Adrenal gland (tissue), 19 donors: ENCODE measurements at places on chromosomes 1 and 21.

DNA sequence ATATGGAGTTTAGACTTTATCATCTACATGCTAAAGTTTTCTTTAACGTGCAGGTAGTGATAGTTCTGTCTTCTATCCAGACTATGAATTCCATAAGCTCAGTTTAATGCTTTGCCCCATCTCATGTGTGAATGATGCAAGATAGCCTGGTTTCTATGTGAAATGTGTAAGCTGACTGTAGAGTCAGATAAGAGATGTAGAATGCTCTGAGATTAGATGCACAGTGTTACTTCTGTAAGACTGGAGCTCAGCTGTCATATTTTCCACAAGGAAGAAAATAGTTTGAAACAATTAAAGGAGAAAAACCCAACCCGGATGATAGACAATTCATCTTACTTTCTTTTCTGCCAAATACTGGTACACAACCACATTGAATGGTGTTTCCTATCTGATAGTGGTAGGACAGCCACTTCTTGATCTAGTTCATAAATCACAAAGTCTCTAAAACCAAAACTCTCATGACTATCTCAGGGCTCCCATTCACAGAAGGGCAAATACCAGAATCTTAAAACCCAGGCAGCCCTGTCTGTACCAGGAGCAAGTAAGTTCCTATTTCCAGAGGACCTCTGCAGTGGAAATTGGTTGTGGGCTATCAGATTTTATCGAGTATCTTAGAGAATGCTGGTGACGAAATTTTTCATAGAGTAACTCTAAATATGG, 50.6 kb downstream of the TBX15 start:
- no peak overlapping the region for H3K4me3 ChIP-seq
- DNase-seq = no peak
- H3K36me3 ChIP-seq = no peaks in the 10 kb centered on the region
- no peaks in the 10 kb centered on the region for H3K27me3 ChIP-seq
- H3K4me1 ChIP-seq = no peaks in the 10 kb centered on the region

GRCh38 chr1:202023001-202023433, 12.6 kb downstream of the ELF3 start:
- no peak for DNase-seq
- no peaks in the 10 kb centered on the region for H3K36me3 ChIP-seq
- no peaks in the 10 kb centered on the region for H3K27me3 ChIP-seq

GRCh38 chr1:46556822-46557221, 5.4 kb upstream of the KNCN start:
- H3K27me3 ChIP-seq = no peaks in the 10 kb centered on the region
- no peaks in the 10 kb centered on the region for H3K4me1 ChIP-seq
- no peak overlapping the region for H3K27ac ChIP-seq
- H3K36me3 ChIP-seq = peaks cover 30% of the 10 kb centered on the region

DNA sequence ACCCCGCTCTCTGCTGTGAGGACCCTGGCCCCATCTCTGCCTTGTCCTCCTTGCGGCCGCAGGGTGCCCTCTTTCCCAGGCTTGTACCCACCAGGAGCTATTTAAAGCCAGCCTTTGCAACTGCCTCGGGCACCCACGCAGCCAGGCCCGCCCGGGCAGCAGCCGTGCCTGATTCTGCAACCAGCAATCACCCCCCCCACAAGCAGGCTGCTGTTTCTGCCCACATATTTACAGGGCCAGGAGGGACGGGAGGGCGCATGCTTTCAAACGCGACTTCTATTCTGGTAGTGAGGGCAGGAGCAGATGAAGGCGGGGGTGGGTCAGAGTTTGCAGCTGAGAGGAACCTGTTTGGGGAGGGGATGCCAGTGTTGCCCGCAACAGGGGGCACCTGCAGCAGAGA, 13.6 kb downstream of the GABRD start:
- no peaks in the 10 kb centered on the region for H3K36me3 ChIP-seq
- H3K4me1 ChIP-seq = peaks cover 6% of the 10 kb centered on the region
- H3K4me3 ChIP-seq = no peak overlapping the region
- no peak overlapping the region for H3K27ac ChIP-seq
- no peak for DNase-seq
- H3K27me3 ChIP-seq = no peaks in the 10 kb centered on the region

- H3K27ac ChIP-seq = no peak overlapping the region
- no peak for DNase-seq
- H3K27me3 ChIP-seq = no peaks in the 10 kb centered on the region
- H3K4me3 ChIP-seq = no peak overlapping the region
Observed at GRCh38 chr1:224592636-224593582, 23.2 kb upstream of the CNIH3 start.

DNA sequence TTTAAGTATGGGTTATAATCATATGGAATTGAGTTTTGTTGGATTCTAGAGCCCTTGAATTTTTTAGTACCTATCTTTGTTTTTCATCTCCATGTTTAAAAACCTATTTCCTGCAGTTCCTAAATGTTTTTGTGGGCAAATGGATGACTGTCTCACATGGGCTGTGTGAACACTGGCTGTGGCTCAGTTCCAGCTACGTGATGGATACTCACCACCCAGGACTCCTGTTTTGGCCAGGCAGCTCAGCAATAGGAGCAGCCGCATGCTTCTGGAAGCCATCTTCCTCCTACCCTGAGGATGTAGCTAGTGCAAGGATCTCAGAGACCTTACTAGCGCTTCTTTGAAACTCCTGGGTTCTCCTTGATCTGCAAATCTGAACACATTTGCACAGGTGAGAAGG, 2.8 kb downstream of the REG4 start:
- DNase-seq = no peak
- no peaks in the 10 kb centered on the region for H3K4me1 ChIP-seq
- H3K27me3 ChIP-seq = peaks cover 16% of the 10 kb centered on the region
- H3K4me3 ChIP-seq = no peak overlapping the region
- no peak overlapping the region for H3K27ac ChIP-seq

GRCh38 chr1:222347627-222348026, 200.3 kb downstream of the HHIPL2 start:
- H3K27ac ChIP-seq = no peak overlapping the region
- H3K27me3 ChIP-seq = no peaks in the 10 kb centered on the region

DNA sequence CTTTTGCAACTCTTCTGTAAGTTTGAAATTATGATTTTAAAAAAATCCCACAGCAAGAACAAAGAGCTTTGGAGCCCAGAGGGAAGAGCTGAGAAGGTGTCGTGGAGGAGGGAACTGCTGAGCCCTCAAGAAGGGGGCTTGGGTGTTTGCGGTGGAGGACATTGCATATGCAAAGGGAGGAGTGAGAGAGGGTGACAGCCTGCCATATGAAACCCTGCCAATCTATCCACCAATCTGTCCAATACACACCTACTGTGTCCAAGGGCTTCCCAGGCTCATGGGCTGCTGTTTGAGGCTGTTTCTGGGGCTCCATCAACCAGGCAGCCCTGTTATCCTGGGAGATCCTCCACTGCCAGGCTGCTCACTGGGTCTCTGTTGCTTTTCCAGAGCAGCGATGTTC, 15.2 kb downstream of the WNT4 start:
- H3K27ac ChIP-seq = no peak overlapping the region
- no peaks in the 10 kb centered on the region for H3K36me3 ChIP-seq
- DNase-seq = no peak
- no peaks in the 10 kb centered on the region for H3K27me3 ChIP-seq

GRCh38 chr1:175402336-175402735, 209.8 kb upstream of the KIAA0040 start:
- H3K4me3 ChIP-seq = no peak overlapping the region
- no peak overlapping the region for H3K27ac ChIP-seq
- H3K4me1 ChIP-seq = no peaks in the 10 kb centered on the region
- DNase-seq = no peak
- H3K27me3 ChIP-seq = no peaks in the 10 kb centered on the region

DNA sequence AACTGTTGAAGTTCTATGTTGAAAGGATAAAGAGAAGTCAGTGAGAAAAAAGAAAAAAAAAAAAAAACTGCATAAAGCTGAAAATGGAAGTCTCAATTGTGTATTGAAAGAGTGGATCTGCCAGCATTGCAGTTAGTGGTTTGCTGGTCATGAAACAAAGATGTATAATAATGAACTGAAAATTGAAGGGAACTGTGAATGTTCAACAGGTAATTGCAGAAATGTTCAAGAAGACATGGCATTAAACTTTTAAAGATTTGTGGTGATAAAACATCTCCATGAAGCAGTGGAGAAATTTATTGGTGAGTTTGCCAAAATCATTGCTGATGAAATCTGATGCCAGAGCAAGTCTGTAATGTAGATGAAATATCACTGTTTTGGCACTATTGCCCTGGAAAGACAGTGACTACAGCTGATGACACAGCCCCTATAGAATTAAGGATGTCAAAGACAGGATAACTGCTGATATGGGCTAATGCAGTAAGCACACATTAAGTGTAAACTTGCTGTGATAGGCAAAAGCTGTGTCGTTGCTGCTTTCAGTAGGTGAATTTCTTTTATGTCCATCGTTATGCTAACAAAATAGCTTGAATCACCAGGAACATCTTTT, 71.0 kb downstream of the RD3 start:
- H3K4me1 ChIP-seq = no peaks in the 10 kb centered on the region
- H3K4me3 ChIP-seq = no peak overlapping the region
- DNase-seq = no peak
- H3K36me3 ChIP-seq = no peaks in the 10 kb centered on the region

DNA sequence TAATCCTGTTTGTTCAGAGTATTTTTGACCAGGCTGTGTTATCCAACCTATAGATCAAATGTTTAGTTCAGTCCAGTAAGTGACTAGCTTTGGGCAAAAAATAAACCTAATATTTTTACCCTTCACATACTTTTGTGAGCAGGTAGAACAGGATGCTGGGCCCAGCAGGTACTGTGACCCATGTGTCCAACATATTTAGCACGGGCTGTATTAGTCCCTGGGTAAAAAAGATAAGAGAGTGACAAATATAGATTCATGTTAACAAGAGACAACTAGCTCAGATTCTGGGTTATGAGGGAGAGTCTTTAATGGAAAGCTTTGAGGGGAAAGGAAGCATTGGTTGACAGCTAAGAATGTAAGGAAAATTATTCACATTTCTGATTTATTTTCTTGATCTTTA, 43.1 kb downstream of the OLFM3 start:
- no peaks in the 10 kb centered on the region for H3K36me3 ChIP-seq
- no peak for DNase-seq
- no peaks in the 10 kb centered on the region for H3K4me1 ChIP-seq
- no peak overlapping the region for H3K4me3 ChIP-seq

GRCh38 chr1:96772972-96773371, 51.4 kb downstream of the PTBP2 start:
- no peak overlapping the region for H3K4me3 ChIP-seq
- no peak for DNase-seq
- H3K27me3 ChIP-seq = no peaks in the 10 kb centered on the region
- no peak overlapping the region for H3K27ac ChIP-seq
- no peaks in the 10 kb centered on the region for H3K36me3 ChIP-seq

GRCh38 chr1:114155706-114156105, 2.0 kb upstream of the SYT6 start:
- DNase-seq = no peak
- no peaks in the 10 kb centered on the region for H3K36me3 ChIP-seq
- no peak overlapping the region for H3K27ac ChIP-seq
- no peak overlapping the region for H3K4me3 ChIP-seq

- H3K27me3 ChIP-seq = no peaks in the 10 kb centered on the region
- H3K4me1 ChIP-seq = no peaks in the 10 kb centered on the region
- H3K27ac ChIP-seq = no peak overlapping the region
- no peak overlapping the region for H3K4me3 ChIP-seq
- DNase-seq = no peak
- no peaks in the 10 kb centered on the region for H3K36me3 ChIP-seq
Observed at GRCh38 chr1:199978408-199978940, 49.0 kb upstream of the NR5A2 start.

GRCh38 chr1:183106746-183107145, 79.3 kb upstream of the LAMC2 start:
- H3K4me1 ChIP-seq = no peaks in the 10 kb centered on the region
- H3K4me3 ChIP-seq = no peak overlapping the region
- no peaks in the 10 kb centered on the region for H3K27me3 ChIP-seq
- no peak for DNase-seq
- no peak overlapping the region for H3K27ac ChIP-seq

- no peak overlapping the region for H3K4me3 ChIP-seq
- DNase-seq = peak; percentile 73
- no peaks in the 10 kb centered on the region for H3K27me3 ChIP-seq
- no peaks in the 10 kb centered on the region for H3K4me1 ChIP-seq
Observed at GRCh38 chr1:226634166-226634588, 85.6 kb downstream of the STUM start.

GRCh38 chr1:22710701-22711049, at the start of gene EPHB2:
Gene EPHB2 (plus strand): TSS chr1:22710839. CDS start chr1:22710983, 144 bp downstream.
- peaks cover 12% of the 10 kb centered on the region for H3K4me1 ChIP-seq
- H3K27me3 ChIP-seq = no peaks in the 10 kb centered on the region
- H3K27ac ChIP-seq = no peak within 1 kb of the TSS
- no peak within 1 kb of the TSS for H3K4me3 ChIP-seq
- no peaks in the 10 kb centered on the region for H3K36me3 ChIP-seq
